Suppressor macrophage (primary cell): ENCODE measurements at places on chromosomes 5 and 9.

DNA sequence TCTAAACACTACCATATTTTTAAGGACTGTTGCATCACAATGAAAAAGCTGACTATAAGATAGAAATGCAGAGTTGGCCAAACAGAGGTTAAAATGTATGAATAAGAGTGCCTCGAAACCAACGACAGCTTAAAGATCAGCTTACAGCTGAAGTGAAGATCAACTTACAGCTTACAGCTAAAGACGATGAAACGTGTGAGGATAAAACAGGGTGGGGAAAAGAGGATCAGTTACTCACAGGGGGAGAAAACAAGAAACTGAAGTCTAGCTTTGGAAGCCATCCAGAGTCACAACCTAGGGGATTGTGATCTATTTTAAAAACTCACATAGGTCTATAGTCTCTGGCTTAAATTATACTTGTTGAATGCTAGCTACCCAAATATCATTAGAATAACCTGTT is 220.0 kb downstream of the SNCAIP start:
- no peak for DNase-seq

DNA sequence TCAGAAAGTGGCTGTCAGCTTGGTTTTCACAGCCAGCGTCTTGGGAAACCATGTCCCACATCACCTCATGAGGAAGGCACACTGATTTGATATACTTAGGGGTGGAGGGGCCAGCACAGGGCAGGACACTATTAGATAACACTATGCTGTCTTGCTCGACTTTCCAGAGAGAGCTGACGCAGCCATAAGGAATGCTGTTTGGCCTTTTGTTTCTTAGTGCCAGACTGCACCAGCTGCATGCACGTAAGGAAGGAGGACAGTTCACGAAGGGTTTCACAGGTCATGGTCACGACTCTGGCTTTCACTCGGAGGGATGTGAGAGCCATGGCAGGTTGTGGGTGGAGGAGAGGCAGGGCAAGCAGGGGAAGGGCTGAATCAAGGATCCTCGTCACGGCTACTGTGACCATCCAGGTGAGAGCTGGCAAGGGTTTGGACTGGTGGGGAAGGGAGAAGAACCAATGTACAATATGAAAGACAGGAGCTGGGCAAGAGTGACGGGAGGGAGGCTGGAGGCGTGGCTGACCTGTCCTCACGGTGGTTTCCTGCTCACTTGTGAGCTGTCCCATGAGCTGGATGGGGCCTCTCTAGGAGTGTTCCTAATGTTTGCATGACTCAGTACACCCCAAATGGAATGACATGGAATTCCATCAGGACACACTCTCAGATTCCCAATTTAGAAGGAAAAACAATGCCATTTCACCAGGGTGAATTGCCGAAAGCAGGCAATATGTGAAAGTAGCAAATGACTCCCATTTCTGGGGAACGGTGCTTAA is 61.7 kb downstream of the OTULIN start:
- DNase-seq, result no peak

GRCh38 chr5:66306105-66306843 is 162.2 kb downstream of the SREK1 start:
- DNase-seq, result peak; percentile 66

DNA sequence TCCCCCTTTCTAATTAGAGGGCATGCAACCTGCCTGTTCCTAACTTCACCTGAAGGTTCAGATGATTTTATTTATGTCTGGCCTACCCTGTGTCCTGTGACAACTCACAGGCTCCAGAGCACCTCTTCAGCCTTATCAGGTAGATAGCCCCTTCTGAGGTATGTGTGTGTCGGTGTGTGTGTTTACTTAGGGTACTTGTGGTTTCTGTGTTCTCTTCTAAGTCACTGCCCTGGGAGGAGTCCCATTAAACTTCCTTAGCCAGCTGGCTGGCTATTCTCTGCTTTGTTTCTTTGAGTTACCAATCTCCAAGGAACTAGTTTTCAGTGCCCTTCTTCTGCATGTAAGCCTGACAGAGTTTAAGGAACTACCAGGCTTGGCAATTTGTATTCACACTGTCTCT is 74.9 kb downstream of the UNC13B start:
- DNase-seq, result no peak

- no peak for DNase-seq
These were observed 12.5 kb upstream of the ZDHHC11 start for GRCh38 chr5:863244-863805.

- DNase-seq, result no peak
These were observed 151.4 kb upstream of the PAPPA start for GRCh38 chr9:116002181-116002580.

GRCh38 chr5:140548300-140548688 is 832 bp downstream of the EIF4EBP3 start:
- DNase-seq, result no peak

GRCh38 chr5:36887532-36887931 is 11.0 kb downstream of the NIPBL start:
- no peak for DNase-seq

DNA sequence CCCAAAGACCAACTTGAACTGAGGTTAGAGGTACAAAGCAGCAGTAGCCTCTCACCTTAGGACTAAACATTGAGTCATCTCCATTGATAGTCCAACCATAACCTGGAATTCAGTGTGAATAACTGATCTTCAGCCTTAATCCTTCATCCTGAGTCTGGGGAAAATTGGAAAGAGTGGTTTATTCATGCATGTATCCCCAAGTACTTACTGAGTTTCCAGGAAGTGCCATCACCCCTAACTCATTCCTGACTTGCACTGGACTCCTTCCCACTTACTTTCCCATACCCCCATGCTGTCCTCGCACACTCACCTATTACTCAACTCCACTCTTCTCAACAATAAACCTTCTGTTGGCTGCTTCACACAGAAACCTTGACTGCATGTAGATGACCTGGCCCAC is 161.4 kb upstream of the ZNF462 start:
- DNase-seq, result no peak

GRCh38 chr9:125172031-125172755 is 17.4 kb downstream of the PPP6C start:
- peak; percentile 38 for DNase-seq

DNA sequence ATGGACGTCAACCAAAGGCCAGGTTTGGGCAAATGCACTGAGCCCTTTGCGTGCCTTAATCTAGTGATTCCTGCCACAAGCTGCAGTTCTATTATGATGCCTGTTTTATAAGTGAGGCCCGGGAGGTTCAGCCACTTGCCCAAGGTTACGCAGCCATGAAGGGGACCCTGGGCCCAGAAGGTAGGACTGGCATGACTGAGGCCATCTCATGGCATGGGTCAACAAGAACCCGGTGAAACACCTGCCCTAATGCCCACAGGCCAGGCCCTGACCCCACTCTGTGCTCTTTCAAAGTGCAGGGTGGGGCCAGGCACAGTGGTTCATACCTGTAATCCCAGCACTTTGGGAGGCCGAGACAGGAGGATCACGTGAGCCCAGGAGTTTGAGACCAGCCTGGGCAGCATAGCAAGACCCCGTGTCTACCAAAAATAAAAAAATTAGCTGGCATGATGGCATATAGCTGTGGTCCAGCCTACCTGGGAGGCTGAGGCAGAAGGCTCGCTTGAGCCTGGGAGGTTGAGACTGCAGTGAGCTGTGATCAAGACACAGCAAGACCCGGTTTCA is 8.6 kb downstream of the NINJ1 start:
- DNase-seq, result no peak

GRCh38 chr9:35114840-35115628 is 628 bp downstream of the ATOSB start:
- peak; percentile 93 for DNase-seq

GRCh38 chr9:5485378-5486085 is 24.8 kb upstream of the PDCD1LG2 start:
- peak; percentile 8 for DNase-seq
